ENCODE measurements at places on chromosomes 5 and 9.

DNA sequence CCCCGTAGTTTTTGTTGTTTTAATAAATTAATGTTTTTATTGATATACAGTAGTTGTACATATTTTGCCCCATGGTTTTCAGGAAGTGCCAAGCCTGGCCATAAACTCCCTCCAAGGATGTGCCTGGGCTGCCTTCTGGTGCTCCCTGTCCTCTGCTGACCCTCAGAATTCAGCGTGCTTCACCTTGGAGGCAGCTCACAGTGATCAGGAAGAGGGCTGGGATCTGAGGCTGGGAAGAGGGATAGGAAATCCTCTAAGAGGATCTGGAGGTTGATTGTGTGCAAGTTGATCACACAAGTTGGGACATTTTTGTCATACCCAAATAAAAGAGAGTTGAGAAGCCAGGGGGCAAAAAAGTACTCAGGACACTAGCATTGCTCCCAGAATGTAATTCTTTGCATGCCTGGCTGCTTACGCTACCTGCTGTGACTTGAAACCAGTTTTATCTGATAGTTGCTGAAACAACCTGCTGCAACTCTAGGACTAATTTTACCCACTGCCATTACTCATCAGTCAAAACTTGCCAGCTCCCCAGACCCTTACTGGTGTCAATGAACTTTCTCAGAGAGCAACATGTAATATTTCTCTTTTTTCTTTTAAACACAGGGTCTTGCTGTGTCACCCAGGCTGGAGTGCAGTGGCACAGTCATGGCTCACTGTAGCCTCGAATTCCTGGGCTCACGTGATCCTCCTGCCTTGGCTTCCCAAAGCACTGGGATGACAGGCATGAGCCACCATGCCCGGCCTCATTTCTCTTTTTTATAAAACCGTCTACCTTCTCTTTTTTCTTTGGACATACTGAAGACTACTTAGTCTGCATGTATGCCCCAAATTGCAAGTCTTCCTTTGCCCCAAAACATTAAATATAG lies 29.0 kb downstream of the PDE6A start:
- no peak for DNase-seq

- DNase-seq: no peak
Measured at GRCh38 chr5:132420706-132421272, 51.3 kb downstream of the SLC22A5 start.

- no peak for DNase-seq
Measured at GRCh38 chr9:21901546-21901945, 92.6 kb downstream of the CDKN2A start.

DNA sequence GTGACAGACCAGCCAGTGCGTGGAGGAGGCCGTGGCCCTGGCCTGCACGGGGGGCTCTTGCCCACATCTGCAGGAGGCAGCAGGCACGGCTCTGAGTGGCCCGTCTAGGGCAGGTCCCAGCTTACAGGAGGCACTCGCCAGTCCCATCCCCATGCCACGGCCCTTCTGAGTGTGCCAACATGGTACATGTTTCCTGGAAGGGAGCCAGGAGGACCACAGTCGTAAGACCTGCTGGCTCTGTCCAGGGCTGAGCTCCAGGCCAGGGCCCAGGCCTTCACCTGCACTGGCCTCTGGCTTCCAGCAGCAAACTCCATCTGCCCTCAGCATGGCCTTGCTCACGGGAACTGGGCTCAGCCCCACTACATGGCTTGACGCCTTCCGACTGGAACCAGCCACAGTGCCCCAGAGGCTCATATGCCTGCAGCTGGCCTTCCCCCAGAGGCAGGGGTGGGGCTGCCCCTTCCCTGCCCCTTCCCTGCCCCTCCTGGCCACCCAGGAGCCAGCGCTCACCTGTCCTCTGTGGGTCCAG lies 3.8 kb downstream of the NKD2 start:
- DNase-seq: no peak

- DNase-seq: no peak
Measured at GRCh38 chr9:121349009-121349408, 21.0 kb downstream of the STOM start.

GRCh38 chr9:2602704-2603116 lies 18.9 kb upstream of the VLDLR start:
- DNase-seq: no peak

DNA sequence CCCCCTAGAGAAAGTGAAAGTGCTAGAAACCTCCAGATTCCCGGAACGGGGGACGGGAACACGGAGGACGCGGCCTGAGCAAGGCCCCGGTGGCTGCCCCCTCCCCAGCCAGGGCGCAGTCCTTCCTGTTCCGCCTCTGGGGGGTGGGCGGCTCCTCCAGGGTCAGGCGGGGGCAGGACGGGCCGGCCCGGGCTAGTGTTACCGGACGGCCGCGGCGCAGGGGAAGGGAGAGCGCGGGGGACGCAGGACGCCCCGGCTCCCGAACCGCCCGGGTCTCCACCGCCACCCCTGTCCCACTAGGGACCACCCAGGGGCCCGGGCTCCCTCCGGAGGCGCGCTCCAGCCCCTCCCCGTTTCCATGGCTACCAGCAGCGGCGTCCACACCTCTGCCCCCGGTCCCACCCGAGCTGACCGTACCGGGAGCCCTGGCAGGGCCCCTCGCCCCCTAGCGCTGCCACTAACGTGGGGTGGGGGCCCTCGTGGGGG lies 579 bp downstream of the SLC12A7 start:
- no peak for DNase-seq

GRCh38 chr9:108290839-108291585 lies 564.8 kb downstream of the ACTL7B start:
- no peak for DNase-seq

DNA sequence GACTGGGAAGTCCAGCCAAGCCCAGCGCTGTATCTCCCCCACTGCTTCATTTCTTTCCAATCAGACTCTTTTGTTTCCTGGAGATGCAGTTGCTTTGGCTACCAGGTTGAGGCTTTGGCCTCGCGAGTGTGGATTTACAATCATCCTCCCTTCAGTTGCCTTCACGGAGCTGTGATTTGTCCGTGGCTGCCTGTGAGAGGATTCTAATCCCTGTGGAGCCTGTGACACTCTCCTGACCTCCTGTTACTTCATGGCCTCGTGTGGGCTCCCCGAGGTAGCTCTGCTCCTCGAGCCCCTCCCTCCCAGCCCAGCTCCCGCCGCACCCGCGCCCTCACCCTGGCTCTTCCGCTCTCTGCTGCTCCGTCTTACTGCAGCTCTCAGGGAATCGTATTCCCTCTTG lies 107.2 kb upstream of the STC2 start:
- DNase-seq: no peak

DNA sequence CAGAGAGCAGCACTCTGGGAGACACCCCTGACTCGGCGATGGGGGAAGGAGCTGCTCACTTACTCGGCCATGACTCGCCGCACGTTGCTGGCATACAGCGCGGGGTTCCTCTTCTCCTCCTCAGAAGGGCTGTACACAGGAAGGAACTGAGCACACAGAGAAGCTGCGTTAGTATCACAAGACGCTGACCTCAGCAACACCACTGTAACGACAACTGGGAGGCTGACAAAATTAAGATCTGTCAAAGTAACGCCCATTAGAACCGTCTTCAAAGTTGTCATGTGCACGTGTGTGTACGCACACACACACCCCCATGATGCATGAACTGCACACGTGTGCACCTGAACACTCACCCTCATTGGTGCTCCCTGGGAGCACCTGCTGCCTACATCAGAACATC lies 32.1 kb upstream of the SLC6A3 start:
- no peak for DNase-seq

DNA sequence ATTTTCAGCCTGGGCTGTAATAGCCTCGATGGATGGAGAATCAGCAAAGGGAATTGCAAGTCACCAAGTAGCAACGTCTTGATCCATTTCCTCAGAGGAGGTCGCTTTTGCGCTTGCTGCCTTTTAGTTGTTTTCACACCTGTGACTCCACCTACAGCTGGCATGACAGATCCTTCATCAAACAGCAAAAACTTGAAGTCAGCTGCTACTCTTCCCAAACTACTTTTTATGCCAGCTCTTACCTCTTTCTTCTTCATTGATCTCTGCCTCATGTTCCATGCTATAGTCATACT lies 107.7 kb downstream of the MAT2B start:
- DNase-seq: no peak

DNA sequence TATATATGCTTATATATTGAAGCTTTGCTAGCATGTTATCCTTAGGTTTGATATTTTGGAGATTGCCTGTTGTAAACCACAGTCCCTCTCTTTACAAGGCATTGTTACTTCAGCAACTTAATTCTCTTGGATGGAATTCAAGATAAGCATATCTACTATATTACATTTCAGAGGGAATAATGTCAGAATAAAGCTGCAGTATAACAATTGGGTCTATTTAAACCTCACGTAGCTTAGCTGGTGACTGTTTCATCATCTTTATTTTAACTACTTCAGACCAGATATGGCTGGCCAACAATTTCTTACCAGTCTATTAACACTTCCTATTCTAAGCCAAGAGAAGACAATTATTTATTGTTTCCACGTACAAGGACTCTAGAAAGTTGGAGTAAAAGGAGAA lies 27.1 kb downstream of the ZCCHC10 start:
- DNase-seq: no peak

GRCh38 chr9:104027295-104027694 lies 66.8 kb upstream of the SMC2 start:
- no peak for DNase-seq

DNA sequence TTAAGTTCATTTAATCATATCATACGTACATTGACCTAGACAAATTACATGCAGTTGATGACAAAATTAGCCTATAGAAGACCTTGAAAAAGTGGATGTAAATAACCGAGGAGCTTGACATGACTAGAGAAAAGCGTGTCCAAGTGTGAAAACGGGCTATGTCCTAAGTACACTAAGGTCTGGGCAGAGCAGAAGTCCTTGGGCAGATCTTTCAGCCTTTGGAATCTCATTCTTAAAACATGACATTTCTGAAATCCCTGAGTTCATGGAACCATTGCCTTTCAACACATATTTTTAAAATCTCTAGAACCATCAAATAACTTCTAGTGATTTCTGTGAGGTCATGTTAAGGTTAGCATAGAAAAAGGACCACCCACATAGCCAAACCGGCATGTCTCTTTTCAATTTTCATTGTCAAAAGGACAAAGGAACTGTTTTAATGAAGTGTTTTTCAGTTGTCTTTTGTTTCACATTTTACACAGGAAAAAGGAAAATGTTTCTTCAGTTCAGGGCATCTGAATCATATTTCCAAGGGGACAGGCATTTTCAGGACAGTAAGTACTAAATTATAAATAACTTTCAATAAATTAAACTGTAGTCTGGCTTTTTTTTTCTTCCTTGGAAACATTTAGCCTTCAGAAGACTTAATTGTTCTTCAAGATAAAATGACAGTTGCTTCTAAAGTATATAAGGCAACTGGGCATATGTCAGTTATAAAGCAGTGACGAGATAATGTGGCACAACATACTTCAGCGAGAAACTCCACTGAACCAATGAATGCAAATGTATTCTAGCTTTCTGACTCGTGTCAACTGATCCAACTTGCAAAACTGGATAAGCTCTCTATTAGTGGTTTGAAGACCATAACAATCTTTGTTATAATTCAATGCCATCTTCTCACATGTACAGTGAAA lies 416.8 kb downstream of the NFIB start:
- no peak for DNase-seq
